ENCODE measurements at places on chromosomes 1 and 21.

- no peak for DNase-seq
Observed at GRCh38 chr1:235441159-235441685, 63.0 kb downstream of the B3GALNT2 start.

DNA sequence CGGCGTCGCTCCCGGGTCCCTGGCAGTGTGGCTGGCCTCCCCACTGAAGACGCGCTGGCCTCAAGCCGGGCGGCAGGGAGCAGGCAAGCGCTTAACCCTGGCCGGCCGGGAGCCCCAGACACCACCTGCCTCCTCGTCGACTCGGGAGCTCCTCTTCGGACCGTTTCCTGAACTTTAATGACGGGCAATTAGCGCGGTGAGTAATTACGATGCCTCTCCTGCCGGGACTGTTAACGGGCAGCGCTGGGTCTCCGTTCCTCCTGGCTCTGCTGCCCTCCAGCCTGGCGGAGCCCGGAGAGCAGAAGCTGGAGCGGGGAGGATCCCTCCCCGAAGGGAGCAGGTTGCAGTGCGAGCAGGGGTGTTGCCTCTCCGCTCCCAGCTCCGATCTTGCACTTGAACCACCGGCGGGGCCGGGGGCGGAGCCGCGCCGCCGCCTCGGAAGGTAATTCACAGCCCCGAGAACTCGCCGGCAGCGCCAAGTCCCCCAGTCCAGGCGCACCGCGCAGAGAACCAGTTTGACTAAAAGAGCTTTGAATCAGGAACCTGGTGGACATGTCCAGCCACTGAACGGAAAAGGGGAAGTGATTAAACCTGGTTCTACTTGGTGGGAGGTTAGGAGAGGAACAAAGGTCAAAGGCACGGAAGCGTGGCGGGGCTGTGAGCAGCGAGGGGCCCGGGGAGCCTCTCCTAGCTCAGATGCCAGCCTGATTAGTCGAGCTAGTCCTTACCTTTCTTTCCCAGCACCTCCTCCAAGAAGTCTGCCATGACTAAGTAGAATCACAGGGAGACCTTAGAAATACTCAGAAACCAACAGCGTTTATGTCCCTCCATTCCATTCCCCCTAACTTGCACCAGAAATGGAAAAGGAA, 18.3 kb upstream of the PLEKHA6 start:
- peak; percentile 39 for DNase-seq

GRCh38 chr1:160154790-160155189, 3.4 kb downstream of the ATP1A4 start:
- no peak for DNase-seq

DNA sequence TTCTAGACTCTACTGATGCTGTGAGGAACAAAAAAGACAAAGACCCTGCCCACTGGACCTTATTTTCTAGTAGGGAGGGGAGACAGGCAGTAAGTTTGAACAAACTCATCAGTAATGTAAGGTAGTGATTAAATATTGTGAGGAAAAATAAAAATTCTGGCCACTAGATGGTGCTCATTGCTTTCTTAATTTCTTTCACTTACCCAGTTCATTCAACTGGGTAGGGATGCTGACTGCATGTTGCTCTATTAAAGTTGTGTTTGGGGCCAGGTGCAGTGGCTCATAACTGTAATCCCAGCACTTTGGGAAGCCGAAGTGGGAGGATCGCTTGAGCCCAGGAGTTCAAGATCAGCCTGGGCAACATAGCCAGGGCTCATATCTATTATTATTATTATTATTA, 6.3 kb upstream of the KYAT3 start:
- no peak for DNase-seq

DNA sequence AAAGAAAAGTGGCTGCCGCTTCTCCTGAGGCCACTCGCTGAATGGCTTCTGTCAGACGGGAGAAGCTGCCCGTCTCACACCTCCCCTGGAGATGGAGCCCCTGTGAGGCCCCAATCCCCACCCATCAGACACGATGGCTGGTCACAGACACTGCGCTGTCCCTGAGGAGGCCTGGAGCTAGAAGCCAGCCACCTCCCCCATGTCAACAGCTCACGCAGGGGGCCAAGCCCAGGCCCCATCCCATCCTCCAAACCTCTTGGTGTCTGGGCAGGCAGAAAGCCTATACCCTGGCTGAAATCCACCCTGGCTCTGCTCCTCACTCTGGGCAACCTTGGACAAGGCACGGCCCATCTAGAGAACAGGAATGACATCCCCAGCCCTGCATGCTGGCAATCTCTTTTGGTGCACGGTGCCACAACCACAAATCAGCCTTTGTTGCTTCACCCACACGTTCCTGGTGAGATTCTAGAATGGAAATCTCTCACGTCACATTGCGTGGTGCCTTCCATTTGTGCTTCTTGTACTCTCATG, 273.9 kb upstream of the VAMP3 start:
- peak; percentile 19 for DNase-seq

Measured in left cardiac atrium (tissue), 4 donors.